Renal cortical epithelial cell (primary cell): ENCODE measurements at places on chromosomes 11 and 22. TPM values are rescaled to one million over a fixed set of nuclear protein-coding genes. Genes with fewer than 3 reads are reported as not detected.
A peak's percentile ranks its signal among the peaks of the same experiment; 100 is the strongest.

- DNase-seq: peak; percentile 10
Measured at GRCh38 chr11:7688238-7688826, 15.0 kb upstream of the CYB5R2 start.

DNA sequence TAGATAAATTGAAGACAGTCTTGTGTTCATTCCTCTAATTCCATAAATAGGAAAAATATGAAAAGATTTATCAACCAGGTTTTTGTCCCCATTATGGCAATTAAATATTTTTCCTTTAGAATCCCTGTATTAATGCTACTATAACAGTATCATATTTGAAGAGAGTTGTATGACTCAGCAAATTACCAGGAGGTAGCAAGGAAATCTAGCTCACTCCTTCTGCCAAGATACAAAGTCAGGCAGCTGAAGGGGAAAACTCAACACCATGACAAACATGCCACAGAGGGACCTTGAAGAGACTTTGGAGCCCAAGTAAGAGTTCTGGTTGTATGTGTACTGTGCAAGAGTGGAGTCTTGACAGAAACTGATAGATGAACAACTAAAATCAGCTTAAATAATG lies 143.3 kb downstream of the GUCY1A2 start:
- no peak for DNase-seq

PARVA gene
- total RNA-seq: 18.4 and 54.5 TPM in 2 replicates

DNA sequence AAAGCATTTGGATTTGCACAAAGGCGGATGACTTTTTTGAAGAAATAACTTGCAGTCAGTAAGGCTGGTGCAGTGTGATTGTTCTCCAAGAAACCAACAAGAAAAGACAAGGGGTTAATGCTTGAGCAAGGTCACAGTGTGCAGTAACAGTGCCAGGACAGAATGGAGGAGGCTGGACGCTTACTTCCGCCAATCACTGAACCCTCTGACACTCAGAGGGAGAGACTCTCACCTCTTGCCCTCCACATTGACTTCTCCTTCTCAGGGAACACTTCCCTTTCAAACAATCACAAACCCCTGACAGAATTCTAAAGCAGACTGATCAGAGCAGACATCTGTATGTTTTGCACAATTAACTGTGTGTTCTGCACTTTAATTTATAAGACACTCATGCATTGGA lies 228.4 kb downstream of the BLID start:
- DNase-seq: no peak

CAPN1 gene
- total RNA-seq: 223 and 251 TPM in 2 replicates
